Cardiac muscle cell (in vitro differentiated cells and primary cell): ENCODE measurements at places on chromosomes 1 and 21. TPM values are rescaled to one million over a fixed set of nuclear protein-coding genes. Genes with fewer than 3 reads are reported as not detected.

DNA sequence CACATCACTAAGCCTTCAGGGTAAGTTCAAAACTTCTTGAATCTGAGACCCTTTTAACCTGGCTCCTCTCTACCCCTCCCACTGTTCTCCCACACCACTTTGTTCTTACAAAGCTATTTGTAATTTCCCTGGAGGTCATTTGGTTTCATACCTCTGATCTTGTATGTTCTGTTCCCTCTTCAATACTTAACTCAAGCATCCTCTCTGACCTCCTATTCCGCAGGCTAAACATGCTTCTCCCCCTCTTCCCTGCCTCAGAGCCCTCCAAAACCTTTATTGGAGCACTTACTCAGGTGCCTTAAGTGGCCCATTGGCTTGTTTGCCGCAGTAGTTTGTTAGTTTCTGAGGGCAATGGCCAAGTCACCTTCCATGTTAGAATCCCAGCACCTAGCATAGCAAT lies 54.8 kb downstream of the SSX2IP start:
- no peak for DNase-seq

- peak; percentile 75 for DNase-seq
These were observed 38.1 kb downstream of the TNFRSF9 start for GRCh38 chr1:7902478-7903085.

GRCh38 chr1:100323419-100324106 lies 28.7 kb upstream of the CDC14A start:
- no peak for DNase-seq

- no peak for DNase-seq
These were observed 4.4 kb upstream of the GBP4 start for GRCh38 chr1:89203166-89203565.

The KCNT2 gene
- 2.7 and 5.0 TPM in 2 replicates for total RNA-seq

GRCh38 chr1:116880917-116881316 lies 28.8 kb upstream of the PTGFRN start:
- DNase-seq, result no peak

DNA sequence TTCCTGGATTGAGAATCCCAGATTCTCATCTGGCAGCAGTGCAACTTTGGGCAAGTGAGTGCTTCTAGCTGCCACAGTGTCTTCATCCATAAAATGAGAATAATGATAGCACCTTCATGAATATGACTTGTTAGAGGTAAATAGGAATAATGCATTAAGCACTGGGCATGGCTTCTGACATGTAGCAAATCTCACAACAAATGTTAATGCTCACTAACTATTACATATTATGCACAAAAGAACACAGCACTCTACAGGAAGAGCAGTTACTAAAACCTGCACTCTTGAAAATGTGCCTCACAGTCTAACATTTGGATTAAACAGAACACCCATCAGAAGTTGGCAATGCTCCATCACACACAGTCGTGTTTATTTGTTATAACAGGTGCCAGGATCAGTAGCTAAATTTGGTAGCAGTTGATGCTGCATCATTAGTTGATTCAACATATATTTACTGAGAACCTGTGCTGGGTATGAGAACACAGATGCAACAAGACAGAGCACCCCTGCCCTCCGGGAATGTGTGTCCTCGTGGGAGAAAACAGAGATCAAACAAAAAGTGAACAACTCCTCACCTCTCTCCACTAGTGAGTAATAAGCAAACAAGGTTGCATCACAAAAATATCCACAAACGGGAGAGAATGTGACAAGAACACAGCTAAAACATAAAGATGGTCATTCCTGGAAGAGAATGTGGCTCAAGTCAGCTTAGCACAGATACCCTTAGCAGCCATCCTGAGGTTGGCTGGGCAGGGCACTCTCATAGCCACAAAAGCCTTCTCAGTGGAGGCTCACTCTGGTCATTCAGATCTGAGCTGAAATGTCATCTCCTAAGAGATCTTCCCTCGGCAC lies 26.2 kb upstream of the LBR start:
- no peak for DNase-seq

DNA sequence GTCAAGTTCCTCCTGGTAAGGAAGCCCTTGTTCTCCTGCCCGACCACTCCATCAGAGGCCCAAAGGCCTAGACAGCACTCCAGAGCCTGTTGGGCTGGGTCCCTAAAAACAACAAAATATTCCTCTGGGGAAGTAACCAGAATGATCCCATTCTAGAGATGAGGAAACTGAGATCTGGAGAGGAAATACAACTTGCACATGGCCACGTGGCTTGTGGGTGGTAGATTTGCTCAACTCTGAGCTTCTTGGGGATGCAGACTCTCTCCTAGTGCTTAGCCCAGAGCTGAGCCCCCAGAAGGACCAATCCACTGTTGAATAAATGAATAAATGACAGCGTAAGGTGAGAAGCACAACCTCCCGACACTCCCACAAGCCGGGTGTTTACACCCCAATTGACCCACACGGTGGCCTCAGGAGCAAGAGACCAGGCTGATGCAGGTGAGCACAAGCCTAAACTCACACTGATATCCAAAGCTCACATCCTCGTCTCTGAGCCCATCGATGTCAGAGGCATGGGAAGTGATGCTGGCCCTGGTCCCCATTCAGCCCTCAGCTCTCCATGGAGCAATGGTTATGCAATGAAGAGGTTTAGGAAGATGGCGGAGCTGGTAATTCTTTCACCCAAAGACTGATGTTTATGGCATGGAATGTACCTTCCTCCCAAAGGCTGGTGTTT lies 172.5 kb upstream of the EDN2 start:
- no peak for DNase-seq

DNA sequence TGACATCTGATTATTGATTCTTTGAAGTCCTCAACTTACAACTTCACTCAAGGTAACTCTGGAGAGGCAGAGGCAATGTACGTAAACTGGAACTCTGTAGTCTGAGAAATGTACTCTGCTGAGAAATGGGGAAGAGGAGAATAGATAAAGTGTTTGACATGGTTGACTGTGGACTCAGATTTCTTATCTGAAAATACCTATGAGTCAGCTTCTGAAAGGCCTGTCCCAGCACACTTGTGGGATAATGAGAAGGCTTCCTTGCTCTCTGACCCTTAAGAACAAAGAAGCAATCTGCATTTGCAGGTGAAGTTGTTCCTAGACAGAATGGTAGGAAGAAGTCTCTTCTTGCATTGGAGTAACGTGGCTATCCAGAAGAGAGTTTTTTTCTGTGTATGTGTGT lies 1573.5 kb downstream of the BRINP3 start:
- no peak for DNase-seq

The ERICH3 gene
- total RNA-seq, result 0.14 and 0.15 TPM in 2 replicates

- peak; percentile 69 for DNase-seq
These were observed 25.0 kb upstream of the CCDC27 start for GRCh38 chr1:3727042-3727824.

The WDR64 gene
- 0.25 TPM in 1 of 2 replicates, not detected in the other for total RNA-seq

GRCh38 chr1:186292875-186293274 lies 82.2 kb downstream of the TPR start:
- DNase-seq, result no peak

- peak; percentile 79 for DNase-seq
These were observed 26.3 kb downstream of the PER3 start for GRCh38 chr1:7810395-7810794.

DNA sequence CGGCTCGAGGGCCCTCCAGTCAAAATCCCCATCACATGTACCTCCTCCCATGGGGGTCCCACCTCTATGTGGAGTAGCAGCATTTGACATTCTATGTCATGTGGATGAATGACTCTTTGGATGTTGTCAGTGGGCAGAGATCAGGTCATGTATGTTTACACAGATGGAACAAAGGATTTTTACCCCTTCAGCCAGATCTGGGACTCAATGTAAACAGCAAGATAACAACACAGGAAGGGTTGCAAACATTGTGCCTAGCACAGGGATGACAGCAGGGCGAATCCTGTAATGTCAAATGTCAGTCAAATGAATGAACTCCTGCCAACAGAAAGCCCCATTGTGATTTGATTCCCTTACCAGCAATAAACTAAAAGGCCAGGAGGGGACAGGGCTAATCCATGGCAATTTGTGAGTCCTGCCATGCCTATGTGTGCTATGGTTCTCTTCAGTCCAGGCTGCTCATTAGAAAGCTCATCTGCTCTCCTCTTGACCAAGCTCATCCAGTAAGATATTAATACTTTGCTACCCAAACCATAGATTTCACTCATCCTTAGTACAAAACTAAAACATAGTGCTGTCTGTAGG lies 60.3 kb downstream of the PGBD5 start:
- DNase-seq, result no peak

- no peak for DNase-seq
These were observed 7.6 kb downstream of the HMGCL start for GRCh38 chr1:23817633-23818032.

- DNase-seq, result no peak
These were observed 148.9 kb downstream of the GLUL start for GRCh38 chr1:182242641-182243040.

The RHD gene
- 0.74 TPM in 1 of 2 replicates, not detected in the other for total RNA-seq

DNA sequence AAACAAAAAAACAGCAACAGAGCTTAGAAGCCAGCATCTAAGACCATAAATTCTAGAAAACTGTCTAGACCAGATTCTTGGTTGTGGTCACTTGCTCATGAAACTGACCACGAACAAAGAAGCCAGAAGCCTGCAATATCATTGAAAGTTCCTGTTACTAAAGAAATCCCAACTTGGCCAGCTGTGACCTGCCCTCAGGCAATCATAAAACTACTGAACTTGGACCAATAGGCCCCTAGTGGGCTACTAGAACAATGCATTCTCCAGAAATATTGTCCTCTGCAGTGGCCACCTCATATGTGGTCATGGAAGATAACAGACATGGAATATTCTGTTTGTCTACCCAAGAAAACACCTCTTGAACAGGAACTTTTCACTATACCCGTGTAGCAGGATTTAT lies 87.7 kb downstream of the SPATA17 start:
- no peak for DNase-seq

DNA sequence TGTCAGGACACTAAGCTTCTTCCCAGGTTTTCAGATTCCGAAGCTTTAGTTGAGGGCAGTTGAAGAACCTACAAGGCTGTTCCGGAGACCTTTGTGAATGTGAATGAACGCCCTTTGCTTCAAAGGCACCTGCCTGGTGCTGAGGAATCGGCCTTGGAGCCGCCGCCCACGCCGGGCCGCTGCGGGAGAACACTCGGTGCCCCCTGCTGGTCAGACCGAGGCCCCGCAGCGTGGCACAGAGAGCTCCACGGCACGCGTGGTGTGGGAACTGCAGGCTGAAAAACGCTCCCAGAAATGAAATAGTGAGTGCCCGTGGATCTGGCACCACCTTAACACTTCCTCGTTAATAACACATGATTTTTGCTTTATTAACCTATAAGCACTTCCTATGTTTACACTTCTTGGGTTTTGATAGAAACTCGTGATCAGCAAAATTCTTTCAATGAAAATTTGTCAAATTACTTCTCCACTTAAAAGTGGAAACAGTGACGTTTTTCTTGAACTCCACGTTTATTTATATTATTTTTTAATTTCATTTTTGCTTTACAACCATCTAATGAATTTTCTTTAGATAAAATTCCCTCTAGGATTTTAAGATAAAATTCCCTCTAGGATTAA lies 460.6 kb downstream of the DSCAM start:
- peak; percentile 77 for DNase-seq

- DNase-seq, result no peak
These were observed 252.0 kb downstream of the KCTD3 start for GRCh38 chr1:215819114-215819513.

DNA sequence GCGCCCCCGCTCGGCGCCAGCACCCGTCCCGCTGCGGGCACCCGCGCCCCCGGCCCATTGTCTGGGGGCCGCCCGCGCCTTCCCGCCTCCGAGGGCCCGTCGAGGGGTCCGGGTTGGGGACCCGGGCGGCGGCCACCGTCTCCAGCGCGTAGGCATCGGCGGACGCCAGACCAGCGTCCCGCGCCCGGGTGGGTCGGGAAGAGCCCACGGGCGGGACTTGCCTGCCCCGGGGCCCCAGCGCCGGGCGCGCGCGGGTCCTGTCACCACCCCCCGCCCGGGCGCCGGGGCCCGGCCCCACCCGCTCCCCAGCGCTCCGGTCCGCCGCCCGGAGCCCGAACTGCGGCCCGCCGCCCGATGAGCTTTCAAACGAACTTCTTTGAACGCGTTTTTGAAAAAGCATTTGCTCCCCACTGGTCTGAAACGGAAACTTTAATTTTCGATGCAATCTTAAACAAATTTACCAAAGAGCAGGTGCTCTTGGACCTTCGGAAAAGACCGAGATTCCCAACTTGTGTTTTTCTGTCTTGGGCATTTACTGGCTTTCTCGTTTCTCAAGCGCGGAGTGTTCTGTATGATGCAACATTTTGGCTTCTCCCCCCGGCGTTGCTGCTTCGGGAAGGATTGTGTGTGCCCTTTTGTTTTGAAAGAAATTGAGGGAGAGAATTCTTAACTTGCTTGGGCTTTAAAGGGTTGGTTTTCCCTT lies 615 bp downstream of the CLIC4 start:
- DNase-seq, result peak; percentile 88

The LIN28A gene
- total RNA-seq, result 7.2 and 16.6 TPM in 2 replicates

- no peak for DNase-seq
These were observed 18.1 kb downstream of the RGS2 start for GRCh38 chr1:192826791-192827546.

- no peak for DNase-seq
These were observed 10.1 kb downstream of the DIPK1A start for GRCh38 chr1:92951141-92951582.

- no peak for DNase-seq
These were observed 73.5 kb downstream of the ATF6 start for GRCh38 chr1:161839591-161839990.

- DNase-seq, result peak; percentile 93
These were observed at the start of gene OLFML3 for GRCh38 chr1:113978863-113979702. Gene OLFML3 (plus strand): TSS chr1:113979474. CDS start chr1:113979517, 43 bp downstream.

DNA sequence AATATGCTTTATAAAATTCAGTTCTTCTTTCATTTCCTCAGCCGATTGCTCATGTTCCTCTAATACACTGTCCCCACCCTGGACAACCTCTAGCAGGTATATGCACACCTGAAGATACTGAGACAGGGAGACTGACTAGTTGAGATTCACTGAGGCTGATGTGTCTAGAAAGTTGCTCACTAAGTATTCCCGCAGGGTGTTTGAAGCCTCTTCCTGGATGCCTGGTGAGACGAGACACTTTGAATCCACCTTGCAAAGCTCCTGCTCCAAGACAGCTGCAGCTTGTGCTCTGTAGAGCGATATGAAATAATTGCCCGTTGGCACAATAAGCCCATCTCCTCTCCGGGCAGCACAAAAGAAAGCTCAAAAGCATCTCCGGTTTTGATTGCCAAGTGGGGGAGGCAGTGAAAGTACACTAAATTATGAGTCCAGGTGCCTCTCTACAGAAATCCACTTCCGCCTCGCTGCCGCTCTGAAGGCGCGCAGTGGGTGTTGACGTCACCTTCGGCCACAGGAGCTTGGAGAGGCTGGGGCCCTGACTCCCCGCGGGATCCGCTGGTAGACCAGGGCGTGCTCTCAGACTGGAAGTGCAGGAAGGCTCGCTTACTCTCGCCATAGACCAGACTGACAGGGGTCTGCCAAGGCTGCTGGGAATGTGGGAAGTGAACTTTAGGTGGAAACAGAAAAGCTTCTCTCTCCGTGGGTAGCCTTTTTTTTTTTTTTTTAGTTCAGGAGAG lies 46.3 kb downstream of the GPA33 start:
- DNase-seq, result no peak

GRCh38 chr1:194369060-194369459 lies 1182.6 kb upstream of the B3GALT2 start:
- DNase-seq, result no peak

The CHRM3 gene
- total RNA-seq, result 0.28 and 1.6 TPM in 2 replicates

The DIO1 gene
- not detected in 2 replicates for total RNA-seq
